Stimulated activated CD4-positive, alpha-beta T cell treated with anti-CD3 and anti-CD28 coated beads, TNF-alpha, amount 100 ng/mL, for 1 hour (primary cell): ENCODE measurements at places on chromosomes 1 and 21.

DNA sequence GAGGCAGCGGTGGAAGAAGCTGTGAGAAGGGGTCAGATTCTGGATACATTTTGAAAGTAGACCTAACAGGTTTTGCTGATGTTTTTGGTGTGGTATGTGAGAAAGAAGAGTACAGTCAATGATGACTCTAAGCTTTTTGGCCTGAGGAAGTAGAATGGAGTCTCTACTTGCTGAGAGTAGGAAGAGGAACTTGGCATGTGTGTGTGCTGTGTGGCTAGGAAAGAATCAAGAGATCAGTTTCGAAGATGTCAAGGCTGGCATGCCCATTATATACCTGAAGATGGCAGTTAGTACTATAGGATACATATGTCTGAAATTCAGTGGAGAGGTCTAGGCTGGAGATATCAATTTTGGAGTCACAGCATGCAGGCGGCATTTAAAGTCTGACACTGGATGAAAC lies 64.4 kb downstream of the MAB21L3 start:
- DNase-seq = no peak

- no peak for DNase-seq
Observed at GRCh38 chr21:28333578-28334075, 659.0 kb downstream of the LTN1 start.

- DNase-seq = no peak
Observed at GRCh38 chr1:84776639-84777038, 86.4 kb upstream of the SSX2IP start.

GRCh38 chr1:200240656-200241055 lies 169.2 kb downstream of the ZNF281 start:
- no peak for DNase-seq

- no peak for DNase-seq
Observed at GRCh38 chr1:52544665-52545525, 8.0 kb downstream of the TUT4 start.

DNA sequence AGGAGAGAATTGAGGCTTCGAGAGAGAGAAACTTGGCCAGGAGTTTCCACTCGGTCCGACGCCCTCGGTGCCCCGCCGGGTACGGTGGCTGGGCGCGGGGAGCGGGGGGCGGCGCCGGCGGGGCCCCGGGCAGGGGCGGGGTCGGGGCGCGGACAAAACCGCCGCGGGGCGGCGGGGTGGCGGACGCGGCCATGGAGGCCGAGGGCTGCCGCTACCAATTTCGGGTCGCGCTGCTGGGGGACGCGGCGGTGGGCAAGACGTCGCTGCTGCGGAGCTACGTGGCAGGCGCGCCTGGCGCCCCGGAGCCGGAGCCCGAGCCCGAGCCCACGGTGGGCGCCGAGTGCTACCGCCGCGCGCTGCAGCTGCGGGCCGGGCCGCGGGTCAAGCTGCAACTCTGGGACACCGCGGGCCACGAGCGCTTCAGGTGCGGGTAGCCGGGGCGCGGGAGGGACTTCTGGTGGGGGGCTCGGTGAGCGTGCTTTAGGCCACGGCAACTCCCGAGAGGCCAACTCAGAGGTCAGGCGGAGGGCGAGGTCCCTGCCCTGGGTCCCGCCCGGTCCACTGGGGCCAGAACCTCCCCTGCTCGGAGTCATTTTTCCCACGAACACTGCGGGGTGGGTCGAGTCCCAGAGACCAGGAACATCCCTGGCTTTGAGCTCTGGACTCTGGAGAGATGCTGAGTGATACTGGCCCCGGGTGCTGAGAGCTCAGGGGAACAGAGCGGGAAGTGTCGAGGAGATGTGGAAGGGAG lies 431 bp downstream of the RAB42 start:
- no peak for DNase-seq

GRCh38 chr1:111736548-111737215 lies 2.5 kb downstream of the INKA2 start:
- no peak for DNase-seq

- DNase-seq = no peak
Observed at GRCh38 chr1:9413877-9414213, 121.2 kb downstream of the SPSB1 start.
